ENCODE measurements at places on chromosomes 5 and 9. TPM values are rescaled to one million over a fixed set of nuclear protein-coding genes. Genes with fewer than 3 reads are reported as not detected.
A peak's percentile ranks its signal among the peaks of the same experiment; 100 is the strongest.

KLF4 gene
- total RNA-seq, result 0.28 TPM

STC2 gene
- 21.4 TPM for total RNA-seq

PHF19 gene
- 77.4 TPM for total RNA-seq

NEUROG1 gene
- not detected for total RNA-seq

- DNase-seq, result peak; percentile 2
Measured at GRCh38 chr5:79990205-79990597, 861 bp downstream of the MTX3 start.

- no peak for DNase-seq
Measured at GRCh38 chr9:136839229-136840139, 2.8 kb upstream of the AJM1 start.

DNA sequence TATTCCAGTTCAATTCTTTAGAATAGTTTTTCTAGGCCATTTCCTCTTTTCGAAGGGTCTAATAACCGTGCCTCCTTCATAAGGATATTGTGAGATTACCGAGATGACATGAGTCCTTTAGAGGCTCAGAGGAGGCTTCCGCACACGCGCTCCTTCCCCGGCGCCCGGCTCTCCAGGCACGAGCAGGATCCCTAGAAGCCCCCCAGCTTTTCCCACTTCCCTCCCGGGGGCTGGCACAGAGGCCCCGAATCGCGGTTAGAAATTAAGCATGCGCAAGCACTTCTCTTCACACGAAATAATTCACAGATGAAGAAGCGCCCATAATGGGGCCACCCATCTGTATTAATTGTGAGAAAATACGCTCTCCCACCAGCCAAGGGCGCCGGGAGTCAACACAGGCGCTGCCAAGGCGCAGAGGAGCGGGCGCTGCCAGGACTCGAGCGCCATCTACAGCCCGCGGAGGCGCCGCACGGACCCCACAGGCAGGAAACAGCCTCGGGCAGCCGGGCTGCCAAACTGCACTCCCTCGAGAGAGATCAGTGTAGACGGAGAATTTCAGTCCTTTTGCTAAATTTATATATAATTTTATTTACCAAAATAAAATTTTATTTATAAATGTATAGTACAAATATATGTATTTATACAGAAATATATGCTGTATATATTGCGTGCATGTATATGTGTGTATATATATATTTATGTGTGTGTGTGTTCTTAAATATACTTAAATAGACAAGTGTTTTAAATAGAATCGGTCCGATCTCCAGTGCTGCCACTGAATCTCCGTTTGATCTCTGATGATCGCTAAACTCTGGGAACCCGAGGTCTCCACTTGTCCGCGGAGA is 258.1 kb upstream of the NFIL3 start:
- DNase-seq, result peak; percentile 87

DNA sequence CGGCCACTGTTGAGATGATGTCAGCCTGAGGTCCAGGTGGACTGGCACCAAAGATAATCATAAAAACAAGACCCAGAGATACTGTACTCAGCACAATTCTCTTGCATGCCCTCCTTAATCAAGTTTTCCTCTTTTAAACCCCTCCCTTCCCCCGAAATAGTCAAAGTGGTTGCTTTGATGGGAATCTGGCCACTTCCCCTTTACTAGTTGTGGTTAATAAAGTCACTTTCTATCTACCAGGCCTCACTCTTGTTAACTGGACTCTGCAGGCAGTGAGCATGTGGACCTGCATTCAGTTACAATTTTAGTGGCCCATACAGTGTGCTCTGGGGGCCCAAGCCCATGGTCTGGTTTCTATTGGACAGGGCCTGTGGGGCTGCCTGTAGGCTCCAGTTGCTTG is 17.5 kb downstream of the FBP2 start:
- DNase-seq, result no peak

DNA sequence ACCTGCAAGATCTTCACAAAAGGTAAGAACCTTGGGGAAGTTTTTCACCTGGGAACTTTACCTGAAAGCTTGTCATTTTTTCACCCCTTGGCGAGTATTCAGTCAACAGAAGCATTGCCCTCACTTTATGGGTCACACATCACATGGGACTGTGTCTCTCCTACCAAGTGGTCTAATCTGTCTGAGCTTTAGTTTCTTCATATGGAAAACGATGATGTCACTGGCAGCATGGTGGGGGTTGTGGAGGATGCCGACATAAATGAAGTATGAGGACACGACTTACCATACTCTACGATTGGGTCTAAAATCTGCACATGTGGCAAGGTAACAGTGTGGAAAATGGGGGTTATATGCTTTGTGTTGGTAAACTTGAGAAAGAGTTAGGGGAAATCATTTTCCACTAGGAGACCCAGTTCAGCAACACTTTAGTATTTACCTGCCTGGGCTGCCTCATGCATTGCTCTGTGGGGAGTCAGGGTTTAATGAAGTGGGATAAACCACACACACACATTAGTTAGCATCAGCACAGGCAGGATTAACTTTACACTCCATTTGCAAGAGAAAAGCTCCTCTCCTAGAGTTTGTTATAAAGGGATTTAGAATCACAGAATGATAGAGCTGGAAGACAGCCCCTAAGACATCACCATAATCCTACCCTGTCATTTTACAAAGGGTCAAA is 19.8 kb upstream of the PAX5 start:
- no peak for DNase-seq

GRCh38 chr9:127679506-127679905 is 27.3 kb upstream of the CFAP157 start:
- DNase-seq, result no peak

GRCh38 chr9:99108131-99108530 is 3.2 kb downstream of the TGFBR1 start:
- DNase-seq, result no peak

DNA sequence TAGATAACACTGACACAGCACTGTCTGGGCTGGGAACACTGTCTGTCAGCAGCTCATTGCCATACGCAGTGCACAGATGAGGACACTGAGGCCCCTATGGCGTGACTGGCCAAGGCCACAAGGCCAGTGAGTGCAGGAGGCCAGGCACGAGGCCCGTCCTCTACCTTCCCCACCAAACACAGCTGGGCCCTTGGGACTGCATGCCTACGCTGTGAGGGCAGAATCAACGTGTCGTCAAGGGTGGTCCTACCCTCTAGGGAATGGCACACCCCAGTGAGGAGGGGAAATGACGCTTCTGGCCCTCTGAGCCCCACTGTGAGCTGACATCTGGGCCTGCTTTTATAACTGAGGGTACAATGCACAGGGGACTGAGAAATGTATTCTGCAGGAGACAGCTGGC is 42.1 kb upstream of the SLC25A51 start:
- DNase-seq, result no peak

- no peak for DNase-seq
Measured at GRCh38 chr9:132996526-132996925, 18.0 kb downstream of the GFI1B start.

DNA sequence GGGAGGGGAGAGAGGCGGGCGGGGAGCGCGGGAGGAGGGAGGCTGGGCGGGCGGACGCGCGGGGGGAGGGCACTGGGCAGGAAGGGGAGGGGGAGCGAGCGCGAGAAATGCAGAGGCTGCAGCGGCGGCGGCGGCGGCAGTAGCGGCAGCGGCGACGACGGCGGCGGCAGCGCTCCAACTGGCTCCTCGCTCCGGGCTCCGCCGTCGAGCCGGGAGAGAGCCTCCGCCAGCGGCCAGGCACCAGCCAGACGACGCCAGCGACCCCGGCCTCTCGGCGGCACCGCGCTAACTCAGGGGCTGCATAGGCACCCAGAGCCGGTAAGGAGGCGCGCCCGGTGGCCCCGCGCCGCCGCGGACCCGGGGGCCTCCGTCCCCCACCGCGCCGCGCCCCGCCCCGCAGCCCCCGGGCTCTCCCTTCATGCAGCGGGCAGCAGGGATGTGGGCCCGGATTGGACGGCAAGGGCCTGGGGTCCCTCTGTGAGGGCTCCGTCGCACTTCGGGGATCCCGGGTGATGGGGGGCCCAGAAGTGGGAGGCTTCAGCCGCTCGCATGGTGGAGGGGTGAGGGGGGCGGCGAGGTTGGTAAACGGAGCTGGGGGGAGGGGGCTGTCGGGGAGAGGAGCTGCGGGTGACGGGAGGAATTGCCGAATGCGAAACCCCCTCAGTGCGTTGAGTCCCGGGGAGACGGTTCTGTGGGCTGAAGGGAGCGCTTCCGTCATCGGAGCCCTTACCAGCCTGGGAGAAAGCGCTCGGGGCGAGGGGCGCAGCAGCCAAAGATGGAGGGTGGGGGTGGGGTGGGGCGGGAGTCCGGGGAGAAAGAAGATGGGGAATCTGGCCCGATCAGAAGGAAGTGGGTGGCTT is at the start of gene BASP1:
TSS of gene BASP1 (plus strand) at position 139 of the 860 bp plus-strand sequence. CDS start 57,586 bp downstream, outside the sequence.
- DNase-seq, result peak; percentile 94

DNA sequence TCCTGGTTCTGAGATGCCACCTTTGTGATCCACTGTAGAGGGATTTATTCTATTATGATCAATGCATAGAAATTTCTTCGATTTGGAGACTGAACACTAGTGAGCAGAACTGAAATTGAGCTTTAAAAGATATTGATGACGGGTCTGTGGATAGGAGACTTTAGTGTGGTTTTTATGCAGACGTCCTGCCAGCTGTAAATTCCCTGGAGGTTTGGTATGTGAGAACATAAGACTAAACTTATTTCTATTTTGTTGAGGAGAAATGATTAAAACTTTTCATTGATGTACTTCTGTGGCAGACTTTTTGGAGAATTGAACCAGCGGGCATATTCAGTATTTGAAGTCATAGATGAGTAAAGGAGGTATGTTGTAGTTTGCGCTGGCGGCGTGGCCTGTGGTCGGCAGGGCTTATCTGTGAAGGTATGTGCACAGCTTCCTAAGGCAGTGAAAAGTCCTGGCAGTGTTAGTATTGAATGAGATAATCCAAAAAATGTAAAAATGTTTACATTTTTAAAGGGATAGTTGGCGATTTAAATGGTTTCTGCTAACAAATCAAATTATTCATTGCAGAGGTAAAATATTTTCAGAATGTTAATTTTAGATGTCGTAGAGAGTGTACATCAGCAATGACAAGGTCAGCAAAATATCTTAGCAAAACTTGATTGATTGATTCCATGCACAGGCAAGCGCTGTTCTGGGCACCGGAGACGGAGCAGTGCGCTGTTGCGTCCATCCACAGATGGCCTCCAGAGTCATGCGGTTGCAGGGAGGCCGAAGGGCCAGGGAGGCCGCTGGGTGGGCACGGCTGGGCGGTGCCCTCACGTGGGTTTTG is 20.4 kb downstream of the TENT4A start:
- DNase-seq, result no peak

DNA sequence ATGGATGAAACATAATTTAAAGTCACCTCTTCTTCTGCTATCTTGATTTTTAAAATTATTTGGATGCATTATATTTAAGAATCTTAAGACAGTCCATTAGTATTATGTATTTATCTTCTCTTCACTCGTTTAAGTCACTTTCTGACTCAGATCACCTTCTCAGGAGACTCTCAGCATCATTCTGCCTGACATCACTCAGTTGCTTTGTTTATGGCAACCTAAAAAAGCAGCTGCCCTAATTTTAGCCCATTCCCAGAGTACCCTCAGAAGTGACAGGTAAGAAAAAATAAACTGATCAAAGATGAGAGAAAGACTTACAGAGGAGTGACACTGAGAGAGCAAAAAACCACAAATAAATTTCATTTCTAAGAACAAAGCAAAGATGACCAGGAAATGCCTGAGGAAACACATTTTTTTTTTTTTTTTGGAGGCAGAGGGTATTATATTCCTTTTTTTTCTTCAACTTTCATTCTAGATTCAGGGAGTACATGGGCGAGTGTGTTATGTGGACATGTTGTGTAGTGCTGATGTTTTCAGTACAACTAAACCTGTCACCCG is 140.5 kb downstream of the MUSK start:
- no peak for DNase-seq

DNA sequence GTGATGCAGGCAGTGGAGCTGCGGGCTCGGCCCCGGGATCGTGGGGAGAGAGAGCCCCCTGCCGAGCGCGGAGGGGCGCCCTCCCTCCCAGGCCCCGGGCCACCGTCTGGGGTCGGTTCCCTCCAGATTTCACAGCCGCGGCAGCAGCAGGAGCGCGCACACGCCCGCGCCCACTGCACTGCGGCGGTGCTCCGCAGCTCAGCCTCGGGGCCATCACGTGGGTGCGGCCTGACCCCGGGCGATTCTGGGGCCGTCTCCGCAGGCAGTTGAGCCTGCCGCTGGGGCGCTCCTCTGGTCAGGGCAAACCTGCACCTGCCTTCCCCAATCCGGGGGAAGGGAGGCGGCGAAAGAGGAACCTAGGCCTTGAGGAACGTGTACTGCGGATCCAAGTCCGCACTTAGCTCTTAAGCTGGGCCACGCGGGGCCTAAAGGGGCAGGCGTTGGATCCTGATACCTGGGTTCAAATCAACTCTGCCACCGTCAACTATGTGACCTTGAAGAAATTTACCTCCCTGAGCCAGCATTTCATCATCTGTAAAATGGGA is 9.4 kb upstream of the DELE1 start:
- DNase-seq, result no peak

DNA sequence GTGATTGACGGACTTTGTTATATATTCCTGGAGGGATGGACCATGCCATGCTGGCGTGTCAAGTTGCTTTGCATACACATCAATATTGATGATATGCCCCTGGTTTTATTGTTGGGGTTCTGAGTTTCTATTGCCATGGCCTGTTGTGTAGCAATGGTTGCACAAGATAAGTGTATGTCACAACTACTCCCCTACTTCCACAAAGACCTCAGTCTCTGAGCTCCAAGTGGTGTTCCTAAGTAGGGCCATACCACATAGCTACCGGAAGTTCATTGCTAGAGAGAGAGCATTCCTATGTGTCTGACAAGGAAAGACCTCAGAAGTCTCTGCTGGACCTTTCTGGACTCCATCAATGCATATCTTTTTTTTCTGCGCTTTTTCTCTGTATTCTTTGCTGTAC is 19.8 kb downstream of the TXNDC8 start:
- no peak for DNase-seq

DNA sequence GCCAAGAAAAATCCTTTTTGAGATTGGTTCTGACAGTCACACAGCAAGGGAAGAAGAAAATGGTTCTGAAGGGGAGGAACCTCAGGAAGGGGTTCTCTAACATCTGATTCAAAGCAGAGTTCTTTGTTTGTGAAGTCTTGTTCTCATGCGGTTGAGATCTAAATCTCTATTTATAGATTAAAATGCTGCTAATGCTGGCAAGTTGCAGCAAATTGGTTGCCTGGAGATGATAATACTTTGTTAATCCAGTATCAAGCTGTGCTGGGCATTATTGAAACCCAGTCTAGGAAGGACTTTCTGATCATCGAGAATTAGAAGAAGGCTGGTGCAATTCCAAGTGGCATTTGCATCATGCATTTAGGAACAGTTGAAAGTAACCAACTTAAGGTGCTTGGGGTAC is 34.0 kb upstream of the SLC28A3 start:
- peak; percentile 44 for DNase-seq

Measured in A673 (cell line).